ENCODE measurements at places on chromosomes 2 and 18.

- DNase-seq: no peak
Observed at GRCh38 chr2:199339891-199340605, 117.7 kb downstream of the SATB2 start.

- peak; percentile 15 for DNase-seq
Observed at GRCh38 chr18:38940863-38941531, 1375.4 kb upstream of the CELF4 start.

DNA sequence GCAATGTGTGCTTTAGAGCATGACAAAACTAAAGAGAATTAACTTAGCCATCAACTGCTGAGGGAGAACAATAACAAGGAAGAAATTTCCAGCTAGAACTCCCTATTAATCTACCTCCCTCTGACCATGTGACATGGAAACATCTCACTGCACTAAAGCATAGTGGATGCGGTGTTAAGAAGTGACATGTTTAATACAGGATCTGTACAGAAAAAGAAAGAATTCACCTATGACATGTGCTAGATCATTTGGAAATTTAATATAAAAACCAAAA is 202.3 kb upstream of the KLHL14 start:
- no peak for DNase-seq

GRCh38 chr2:220442012-220442411 is 814.6 kb downstream of the SLC4A3 start:
- DNase-seq: no peak

DNA sequence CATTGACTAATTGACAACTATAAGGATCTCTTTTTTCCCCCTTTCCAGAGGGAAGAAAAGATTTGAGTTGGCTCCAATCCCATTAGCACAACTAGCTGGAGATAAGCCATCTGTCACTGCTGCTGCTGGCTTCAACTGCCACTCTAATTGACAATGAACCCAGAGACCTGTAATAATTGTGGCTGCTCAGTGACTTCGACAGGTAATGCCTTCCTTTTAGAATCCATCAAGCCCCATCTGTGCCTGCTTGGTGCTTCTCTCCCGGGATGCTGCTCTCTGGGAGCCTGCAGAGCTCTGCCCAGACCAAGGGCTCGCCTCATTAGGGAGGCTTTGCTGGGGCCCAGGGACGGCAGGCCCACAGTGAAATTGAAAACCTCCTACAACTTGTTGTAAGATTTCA is 376.7 kb upstream of the SOX11 start:
- DNase-seq: no peak

- DNase-seq: no peak
Observed at GRCh38 chr18:74229005-74229404, 62.8 kb downstream of the CYB5A start.
